ENCODE measurements at places on chromosomes 4 and X.

- DNase-seq, result no peak
Observed at GRCh38 chrX:38347136-38347535, 5.3 kb upstream of the OTC start.

- DNase-seq, result no peak
Observed at GRCh38 chrX:121581885-121582284, 534.5 kb downstream of the GLUD2 start.

DNA sequence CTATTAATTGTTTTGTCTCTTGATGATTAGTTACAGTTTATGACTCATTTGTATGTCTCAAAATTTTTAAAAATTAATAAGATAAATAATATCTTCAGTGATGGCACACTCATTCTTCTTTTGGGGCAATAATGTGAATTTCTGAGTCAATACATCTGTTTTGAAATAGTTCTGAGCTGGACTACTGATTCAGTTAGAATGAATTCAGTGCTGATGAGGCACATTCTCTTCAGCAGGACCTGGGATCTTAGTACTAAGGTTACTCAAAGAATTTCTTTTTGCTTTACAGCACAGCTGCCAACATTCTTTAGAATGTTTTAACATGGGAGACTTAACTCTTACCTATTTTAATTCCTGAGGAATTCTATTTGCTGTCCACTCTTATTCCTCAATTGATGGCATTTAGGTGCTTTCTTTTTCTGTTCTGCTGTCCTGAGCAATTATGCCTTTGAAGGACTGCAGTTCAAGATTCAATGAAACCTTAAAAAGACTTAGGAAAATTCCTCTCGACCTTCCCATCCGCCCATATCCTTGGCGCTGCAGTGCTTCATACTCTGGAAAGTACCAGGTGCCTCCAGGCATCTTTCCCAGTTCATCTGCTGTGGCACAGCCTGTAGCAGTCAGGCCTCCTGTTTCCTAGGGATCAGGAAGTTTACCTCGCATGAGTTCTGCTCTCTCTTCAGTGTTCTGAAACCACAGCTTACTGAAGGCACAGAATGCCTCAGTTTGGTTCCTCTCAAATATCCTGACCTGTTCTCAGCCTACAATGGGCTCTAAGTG lies 213.7 kb downstream of the FSTL5 start:
- no peak for DNase-seq

DNA sequence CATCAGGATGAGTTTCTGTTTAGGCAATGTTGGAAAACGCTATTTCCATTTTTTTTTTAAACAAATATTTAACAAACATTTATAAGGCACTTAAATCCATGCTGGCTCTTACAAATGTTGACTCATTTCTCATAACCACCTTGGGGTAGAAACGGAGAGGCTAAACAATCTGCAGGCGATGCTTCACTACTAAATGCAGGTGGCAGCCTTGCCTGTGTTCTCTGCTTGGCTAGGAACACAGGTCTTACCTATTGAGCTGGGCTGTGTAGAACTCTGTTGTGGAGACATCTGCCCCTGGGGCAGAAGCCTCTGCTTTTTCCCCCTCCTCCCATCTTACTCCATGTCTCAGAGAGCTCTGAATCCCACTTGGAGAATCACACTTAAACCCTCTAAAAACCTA lies 1.4 kb upstream of the CXCL1 start:
- no peak for DNase-seq

- no peak for DNase-seq
Observed at GRCh38 chr4:39043861-39044363, 11.7 kb upstream of the TMEM156 start.
